Uterus (tissue), 4 donors: ENCODE measurements at places on chromosomes 6 and 20.

DNA sequence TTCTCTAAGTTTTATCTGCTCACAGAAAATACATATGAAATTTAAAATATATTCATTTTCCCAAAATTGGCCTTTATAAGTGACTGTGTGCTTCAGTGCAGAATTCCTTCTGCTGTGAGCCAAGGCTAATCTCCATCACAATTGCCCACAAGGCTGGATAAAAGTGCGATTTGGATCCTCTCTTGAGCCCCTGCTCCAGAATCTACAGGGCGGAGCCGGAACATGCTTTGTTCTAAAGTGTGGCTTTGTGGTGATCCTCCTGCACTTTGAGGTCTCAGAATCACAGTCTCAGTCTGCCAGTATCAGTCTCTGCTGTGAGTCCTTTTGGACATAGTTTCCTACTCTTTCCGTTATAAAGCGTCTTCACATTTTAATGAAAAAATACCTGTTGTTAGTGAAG, 28.9 kb downstream of the SMOC2 start:
- DNase-seq = no peak

GRCh38 chr6:30555816-30556065, 548 bp downstream of the GNL1 start:
- peak; percentile 77 for DNase-seq

GRCh38 chr6:301929-302705, 9.8 kb downstream of the DUSP22 start:
- no peak for DNase-seq

DNA sequence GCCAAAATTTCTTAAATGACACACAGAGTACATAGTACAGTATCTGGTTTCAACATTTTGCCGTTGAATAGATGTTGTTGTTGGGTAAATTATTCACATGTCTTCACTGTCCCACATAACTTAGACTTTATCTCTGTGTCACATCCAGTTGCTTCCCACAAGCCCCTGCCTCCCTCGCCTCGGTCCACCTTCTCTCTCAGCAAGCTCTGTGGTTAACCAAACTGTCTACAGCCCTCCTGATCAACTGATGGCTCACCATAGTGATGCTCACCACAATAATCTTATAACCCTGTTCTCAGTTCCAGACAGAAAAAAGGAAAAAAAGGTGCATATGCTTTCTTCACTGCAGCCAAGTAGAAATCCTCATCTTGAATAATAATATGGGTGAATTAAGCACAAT, 23.0 kb downstream of the IL17F start:
- no peak for DNase-seq

DNA sequence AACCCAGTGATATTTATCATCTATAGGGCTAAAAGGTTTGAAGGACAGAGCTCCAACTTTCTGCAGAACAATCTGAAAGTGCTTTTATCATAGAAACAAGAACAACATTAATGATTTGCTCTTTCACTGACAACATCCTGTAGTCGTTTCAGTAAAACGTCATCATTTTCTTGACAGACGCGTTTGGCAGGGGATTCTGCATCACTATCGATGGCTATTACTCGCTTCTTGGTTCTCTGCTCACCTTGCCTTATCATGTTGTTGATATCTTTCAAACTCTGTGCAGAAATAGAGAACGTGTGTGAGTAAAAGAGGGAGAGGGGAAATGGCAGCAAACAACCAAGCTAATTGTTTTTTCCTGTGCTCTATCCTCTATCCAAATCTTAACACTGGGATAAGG, 47.1 kb upstream of the SAMHD1 start:
- no peak for DNase-seq

- DNase-seq = no peak
Measured at GRCh38 chr20:34680586-34681175, 3.8 kb upstream of the PIGU start.

- no peak for DNase-seq
Measured at GRCh38 chr6:34746104-34746846, 11.0 kb upstream of the SNRPC start.

- no peak for DNase-seq
Measured at GRCh38 chr20:52675375-52675774, 296.8 kb upstream of the TSHZ2 start.

GRCh38 chr6:8434727-8435092, 635 bp downstream of the SLC35B3 start:
- no peak for DNase-seq

DNA sequence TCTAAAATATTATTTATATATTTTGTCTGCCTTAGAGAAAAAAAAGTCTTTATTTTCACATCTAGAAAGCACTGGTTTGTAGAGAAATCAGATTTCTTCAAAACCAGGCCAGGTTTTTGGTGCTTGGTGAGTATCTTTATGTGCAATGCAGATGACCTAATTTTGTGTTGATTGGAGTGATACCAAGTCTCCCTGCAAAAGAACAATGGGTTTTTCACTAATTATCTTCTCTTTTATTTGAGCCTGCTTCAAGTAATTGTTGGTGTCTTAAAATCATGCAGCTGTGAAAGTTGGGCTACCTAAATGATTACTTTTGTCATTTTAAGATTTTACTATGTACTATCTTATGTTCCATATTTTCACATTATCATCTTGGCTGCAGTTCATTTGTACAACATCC, 874.7 kb downstream of the TFAP2A start:
- DNase-seq = no peak

DNA sequence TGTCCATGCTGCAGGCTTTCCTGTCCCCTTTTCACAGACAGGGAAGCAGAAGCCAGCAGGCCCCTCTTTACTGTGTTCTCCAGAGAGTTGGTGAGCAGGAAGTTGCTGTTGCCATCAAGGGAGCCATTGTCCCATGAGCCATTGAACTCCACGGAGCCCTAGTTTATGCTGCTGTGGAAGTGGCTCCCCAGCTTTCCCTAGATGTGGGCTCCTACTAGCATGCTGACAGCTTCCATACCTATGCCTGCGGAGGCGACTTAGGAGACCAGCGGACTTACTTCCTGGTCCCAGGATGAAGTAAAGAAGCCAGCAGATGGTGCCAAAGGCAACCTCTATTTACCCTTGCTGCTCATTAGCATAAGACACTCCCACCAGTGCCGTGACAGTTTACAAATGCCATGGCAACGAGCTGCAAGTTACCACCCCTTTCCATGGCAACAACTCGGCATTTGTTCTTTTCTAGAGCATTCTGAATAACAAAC, 30.8 kb upstream of the FKBP1A start:
- no peak for DNase-seq

- DNase-seq = peak; percentile 14
Measured at GRCh38 chr6:96836631-96837080, 621 bp downstream of the GPR63 start.

DNA sequence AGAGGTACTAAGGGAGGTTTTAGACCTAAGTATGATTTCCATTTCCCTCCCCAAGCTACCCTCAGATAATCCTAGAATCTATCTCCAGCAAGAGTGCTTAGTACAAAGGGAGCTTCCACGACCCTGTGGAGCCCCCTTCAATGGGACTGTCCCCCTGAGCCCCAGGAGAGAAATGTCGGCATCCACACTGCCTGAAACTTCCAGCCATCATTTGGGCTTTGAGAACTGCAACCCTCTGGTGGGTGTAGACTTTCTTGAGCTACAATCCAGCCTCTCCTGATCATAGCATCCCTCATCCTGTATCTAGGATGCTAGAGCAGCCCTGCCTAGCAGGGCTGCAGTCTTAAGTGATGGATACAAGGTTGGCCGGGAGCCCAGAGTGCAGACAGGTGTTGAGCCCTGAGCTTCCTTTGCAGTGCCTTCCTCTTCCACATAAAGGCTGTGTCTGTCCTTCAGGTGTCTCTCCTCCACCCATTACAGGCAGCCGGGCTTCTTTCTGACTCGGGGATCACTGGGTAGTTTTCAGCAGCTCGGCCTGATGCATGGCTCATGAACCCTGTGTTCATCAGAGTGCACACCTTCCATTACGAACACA, 424.5 kb downstream of the PREX1 start:
- no peak for DNase-seq

DNA sequence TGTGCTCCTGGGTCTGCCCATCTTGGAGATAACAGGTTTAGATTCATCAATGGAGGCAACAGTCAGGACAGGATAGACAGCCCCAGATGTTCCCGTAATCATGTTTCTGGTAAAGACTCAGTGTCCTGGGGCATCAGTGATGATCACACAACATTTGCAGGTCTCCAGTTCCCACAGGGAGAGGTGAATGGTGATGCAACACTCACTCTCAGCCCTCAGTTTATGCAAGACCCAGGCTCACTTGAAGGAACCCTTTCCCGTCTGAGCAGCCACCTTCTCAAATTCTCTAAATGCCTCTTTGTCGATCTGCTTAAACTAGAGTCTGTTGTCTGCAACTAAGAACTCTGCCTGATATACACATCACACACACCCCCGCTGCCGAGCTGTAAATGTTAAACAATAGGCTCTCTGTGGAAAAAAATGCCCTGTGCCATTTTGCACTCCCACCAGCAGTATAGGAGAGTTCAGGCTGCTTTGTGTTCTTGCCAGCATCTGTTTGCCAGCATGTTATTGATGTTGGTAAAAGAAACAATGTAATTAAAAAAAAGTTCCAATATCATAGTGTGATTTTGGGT, 30.1 kb upstream of the SCP2D1 start:
- DNase-seq = no peak

GRCh38 chr6:34053721-34054120, 92.2 kb downstream of the GRM4 start:
- DNase-seq = no peak

GRCh38 chr20:9912858-9913434, 74.1 kb upstream of the PAK5 start:
- peak; percentile 22 for DNase-seq

DNA sequence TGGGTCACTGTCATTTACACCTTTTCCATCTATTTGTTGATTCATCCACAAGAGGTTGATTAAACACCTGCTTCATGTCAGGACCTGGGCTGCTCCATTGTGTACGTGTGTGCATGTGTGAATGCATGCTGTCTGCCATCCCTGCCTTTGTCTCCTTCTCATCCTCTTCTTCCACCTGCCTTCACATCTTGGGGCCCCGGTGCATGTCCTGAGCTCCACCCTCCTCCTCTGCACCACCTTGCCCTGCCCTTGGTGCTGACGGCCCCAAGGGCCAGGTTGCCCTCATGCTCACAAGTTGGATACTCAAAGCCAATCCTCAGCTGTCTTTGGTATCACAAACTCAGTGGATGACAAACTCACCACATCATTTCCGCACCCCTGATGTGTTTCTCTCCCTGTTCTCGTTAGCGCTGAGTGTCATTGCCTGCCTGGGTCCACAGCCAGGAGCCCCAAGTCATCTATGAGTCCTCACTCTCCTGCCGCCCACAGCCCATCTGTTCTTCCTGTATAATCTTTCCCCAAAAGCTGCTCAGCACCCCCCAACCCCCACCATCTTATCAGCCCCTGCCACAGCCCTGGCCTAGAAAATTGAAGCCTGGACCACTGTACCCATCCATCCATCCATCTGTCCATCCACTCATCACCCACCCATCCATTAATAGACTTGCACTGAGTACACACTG, 85.0 kb downstream of the SRC start:
- DNase-seq = no peak

GRCh38 chr6:49220293-49220692, 242.8 kb downstream of the MMUT start:
- DNase-seq = no peak

DNA sequence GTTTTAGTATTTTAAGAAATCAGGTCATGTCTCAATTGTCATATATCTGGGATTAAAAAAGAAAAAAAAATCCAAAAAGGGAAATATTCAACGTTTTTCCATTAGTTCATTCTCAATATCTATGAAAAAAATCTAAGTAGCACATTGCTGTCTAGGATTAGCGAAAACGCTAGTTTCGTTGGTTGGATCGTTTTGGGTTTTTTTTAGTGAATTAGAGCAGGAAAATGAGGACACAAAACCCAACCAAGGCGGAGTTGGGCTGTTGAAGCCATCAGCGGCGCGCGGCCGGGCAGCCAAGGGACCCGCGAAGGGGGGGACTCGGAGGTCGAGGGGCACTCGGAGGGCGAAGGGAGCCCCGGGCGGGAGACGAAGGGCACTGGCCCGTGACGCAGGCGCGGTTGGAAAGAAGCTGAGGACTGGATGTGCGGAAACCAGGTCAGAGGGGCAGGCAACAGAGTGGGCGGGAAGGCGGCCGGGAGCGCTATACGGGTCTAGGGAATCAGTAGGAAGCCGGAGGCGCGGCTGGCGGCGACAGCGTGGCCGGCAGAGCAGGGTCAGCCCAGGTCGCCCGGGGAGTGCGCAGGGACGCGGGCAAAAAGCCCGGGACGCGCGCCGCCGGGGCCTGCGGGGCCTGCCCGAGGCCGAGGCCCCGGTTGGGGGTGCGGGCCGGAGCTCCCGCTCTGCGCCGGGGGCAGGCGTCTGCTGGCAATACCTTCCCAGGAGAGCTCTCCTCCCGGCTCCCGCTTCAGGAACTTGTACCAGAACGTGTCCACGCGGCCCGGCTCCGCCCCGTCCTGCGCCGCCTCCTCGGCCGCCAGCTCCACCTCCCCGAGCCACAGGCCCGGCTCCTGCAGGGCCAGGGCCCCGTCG, 599 bp downstream of the EPM2A start:
- peak; percentile 85 for DNase-seq

- no peak for DNase-seq
Measured at GRCh38 chr6:60991427-60992028, 1294.5 kb downstream of the KHDRBS2 start.

GRCh38 chr6:157710604-157711003, 112.4 kb upstream of the SNX9 start:
- no peak for DNase-seq

GRCh38 chr6:72286911-72287311, 335.0 kb upstream of the KCNQ5 start:
- DNase-seq = no peak

DNA sequence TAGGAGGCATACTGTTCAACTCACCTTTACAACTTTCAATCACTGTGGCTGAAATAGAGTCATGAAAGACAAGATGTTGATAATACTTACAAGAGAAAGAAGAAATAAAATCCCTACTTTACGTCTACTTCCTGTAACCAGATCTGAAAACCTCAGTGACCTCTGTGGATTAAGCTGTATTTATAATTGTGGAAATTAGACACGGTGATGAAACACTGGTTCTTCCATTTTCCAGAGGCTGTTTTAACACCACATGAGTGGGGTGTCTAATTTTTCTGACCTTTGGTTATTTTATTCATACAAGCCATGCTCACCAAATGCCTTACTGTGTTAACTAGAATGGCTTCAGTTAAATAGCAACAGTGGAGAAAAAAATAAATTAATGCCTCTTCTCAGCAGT, 58.5 kb upstream of the HIVEP1 start:
- no peak for DNase-seq

DNA sequence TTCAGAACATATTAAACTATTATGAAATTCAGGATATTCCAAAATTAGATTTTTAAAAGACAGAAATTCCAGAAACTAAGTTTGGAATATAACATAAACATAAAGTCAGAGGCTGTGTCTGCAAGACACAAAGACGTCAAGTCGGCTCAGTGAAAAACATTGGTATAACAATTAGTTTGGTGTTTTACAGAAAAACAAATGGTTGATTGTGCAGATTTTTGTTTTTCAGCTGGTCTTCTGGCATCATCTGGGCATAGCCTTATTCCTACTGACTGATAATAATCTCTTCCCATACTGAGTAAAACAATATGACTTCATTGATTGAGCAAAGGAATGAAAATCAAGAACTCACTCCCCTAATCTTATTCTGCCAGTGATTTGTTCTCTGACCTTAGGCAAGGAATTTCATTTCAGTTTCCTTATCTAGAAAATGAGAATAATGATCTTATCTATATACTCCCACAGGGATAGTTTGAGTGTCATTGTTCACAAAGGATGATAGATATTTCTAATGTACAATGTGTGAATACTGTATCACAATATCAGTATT, 84.3 kb downstream of the FRK start:
- no peak for DNase-seq

GRCh38 chr6:87791982-87792381, 89.9 kb upstream of the AKIRIN2 start:
- DNase-seq = no peak
